IPS DF 19.7 (cell line): ENCODE measurements at places on chromosomes 3 and 15.

DNA sequence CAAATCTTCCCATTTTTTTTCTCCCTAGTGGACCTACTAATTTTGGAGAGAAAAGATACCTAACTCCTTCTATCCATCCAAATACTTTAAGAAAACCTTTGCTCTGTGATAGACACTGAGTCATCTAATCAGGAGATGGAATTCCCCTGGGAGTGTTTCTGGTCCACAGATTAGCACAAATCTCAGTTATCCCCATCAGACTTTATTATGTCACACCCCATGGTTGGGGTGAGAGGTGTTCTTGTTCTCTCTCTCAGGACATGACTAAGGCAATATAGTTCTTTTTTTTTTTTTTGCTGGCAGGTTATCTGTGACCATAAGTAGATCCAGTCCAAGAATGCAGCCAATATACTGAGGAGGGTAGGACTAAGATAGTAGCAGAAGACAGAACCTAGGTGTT is 15.8 kb downstream of the SLC9A9 start:
- DNase-seq, result no peak

DNA sequence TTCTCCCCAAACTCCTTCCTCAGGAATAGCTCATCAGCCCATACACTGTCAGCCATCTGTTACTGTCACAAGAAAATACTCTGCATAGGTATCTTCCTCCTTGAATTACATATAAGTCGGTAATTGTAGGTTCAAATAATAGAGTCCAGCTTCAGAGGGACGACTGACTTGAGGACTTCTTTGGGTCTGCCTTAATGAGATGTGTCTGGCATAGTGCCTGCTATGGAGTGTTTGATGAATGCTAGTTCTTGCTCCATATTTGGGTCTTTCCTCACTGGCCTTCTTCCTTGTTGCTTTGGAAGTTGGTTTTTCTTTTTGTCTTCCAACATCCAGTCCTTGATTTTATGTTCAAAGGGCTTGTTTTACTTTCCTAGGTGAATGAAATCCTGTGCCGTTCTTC is 66.4 kb upstream of the ACKR4 start:
- no peak for DNase-seq

- no peak for DNase-seq
These were observed 10.6 kb downstream of the LRRC58 start for GRCh38 chr3:120338517-120338916.

DNA sequence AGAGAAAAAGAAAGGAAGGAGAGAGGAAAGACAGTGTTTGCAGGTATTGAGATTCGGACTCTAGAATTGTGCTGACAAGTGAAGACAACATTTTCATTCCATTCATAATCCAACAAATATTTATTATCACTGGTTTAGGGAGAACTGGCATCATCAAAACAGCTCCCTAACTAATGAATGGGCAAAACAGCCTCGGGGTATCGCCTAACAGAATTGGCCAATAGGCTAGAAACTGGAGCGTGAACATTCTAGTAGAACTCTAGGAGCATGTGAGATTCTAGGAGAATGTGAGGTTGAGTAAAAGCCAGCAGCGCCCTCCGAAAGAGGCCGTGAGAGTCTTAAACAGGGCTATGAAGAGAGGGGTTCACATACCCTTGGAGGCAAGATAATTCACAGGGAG is 221.8 kb upstream of the WNT5A start:
- no peak for DNase-seq

GRCh38 chr3:43949594-43949993 is 258.9 kb downstream of the ABHD5 start:
- no peak for DNase-seq

- no peak for DNase-seq
These were observed 89.7 kb upstream of the FGF12 start for GRCh38 chr3:192817053-192817452.

DNA sequence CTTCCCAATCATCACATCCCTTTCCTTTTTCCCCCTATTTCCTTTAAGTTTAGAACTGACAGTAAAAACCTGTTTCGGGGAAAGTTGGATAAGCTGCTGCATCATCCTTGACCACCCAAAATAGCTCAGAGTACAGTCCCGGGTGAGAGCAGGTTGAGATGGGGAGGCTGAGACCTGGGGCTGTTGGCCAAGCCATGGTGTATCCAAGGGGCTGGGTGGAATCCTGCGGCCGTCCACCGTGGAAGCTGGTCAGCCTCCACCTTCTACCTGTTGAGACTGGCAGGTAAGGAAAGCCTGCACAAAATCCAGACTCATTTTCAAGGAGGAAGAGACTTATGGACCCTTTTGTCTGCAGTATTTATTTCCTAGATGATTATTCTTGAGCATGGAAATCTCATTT is 128.2 kb upstream of the PLXNA1 start:
- DNase-seq, result no peak
